ENCODE measurements at places on chromosomes 7 and 10.

GRCh38 chr7:4074407-4074806, 607.7 kb upstream of the FOXK1 start:
- no peak for DNase-seq

GRCh38 chr7:3282457-3282856, 18.6 kb upstream of the SDK1 start:
- no peak for DNase-seq

GRCh38 chr7:120402801-120403200, 129.8 kb downstream of the KCND2 start:
- DNase-seq = no peak

DNA sequence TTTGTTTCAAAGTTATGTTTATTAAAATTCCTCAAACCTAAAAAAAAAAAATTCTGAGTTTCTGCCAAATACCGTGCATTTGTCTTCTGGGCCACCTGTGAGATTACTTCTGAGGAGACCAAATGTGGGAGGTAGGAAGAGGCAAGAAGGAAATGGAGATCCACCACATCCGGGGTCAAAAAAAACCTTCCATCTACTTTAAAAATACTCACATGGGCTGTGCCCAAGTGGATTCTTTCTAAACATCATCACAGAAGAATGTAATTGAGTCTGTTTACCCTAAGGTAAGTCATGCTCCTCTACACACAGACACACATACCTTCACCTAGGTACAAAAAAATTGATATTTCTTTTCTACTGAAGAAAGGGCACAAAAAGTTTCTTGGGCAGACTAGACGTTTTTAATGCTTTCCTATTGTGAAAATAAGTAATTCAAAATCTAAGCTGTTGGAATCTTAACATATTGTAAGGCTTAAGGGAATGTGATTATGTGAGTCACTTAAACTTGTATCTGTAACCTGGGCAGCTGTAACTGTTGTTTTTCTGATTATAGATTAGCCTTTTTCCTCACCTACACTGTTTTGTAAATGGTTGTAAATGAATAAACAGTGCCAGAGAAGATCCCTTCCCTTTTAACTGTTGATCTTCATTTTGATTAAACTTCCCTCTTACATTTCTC, 19.1 kb upstream of the SPOCK2 start:
- no peak for DNase-seq

GRCh38 chr7:39493934-39494333, 72.3 kb upstream of the YAE1 start:
- DNase-seq = no peak

- no peak for DNase-seq
These were observed 87.4 kb downstream of the FOXL3 start for GRCh38 chr7:377080-378040.

DNA sequence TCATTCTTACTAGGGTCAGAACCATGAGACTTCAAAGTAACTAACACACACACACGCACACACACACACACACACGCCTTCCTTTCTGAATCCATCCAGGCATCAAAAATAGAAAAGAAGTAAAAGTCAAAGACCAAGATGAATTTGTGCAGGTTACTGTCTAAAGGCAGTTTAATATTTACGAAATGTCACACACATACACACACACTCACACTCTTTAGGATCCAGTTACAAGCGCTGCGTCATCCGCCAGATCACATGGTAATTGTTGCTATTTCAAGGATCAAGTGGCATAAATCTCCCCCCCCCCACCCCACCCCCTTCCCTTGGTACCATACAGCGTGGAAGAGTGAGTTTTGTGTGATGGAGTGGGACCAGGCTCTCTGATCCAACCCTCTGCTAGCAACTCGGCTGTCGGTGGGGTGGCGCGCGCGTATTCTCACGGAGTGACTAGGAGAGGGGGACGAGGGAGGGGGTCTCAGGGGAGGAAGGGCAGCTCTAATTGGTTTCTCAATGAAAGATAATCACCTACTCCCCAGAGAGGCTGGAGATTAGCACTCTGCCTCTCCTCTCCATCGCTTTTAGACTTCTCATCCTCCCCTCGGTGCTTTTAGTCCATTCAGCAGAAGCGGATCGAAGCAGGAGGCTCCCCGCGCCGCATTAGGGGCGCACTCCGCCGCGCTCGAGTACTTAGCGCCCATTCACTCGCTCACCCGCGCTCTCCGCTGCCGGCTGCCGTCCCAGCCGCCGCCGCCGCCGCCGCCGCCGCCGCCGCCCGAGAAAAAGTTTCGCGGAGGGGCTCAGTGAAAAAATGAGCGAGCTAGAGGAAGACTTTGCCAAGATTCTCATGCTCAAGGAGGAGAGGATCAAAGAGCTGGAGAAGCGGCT, 83.5 kb upstream of the PRKG1 start:
- no peak for DNase-seq

GRCh38 chr7:108327353-108327752, 128.9 kb downstream of the NRCAM start:
- DNase-seq = no peak

DNA sequence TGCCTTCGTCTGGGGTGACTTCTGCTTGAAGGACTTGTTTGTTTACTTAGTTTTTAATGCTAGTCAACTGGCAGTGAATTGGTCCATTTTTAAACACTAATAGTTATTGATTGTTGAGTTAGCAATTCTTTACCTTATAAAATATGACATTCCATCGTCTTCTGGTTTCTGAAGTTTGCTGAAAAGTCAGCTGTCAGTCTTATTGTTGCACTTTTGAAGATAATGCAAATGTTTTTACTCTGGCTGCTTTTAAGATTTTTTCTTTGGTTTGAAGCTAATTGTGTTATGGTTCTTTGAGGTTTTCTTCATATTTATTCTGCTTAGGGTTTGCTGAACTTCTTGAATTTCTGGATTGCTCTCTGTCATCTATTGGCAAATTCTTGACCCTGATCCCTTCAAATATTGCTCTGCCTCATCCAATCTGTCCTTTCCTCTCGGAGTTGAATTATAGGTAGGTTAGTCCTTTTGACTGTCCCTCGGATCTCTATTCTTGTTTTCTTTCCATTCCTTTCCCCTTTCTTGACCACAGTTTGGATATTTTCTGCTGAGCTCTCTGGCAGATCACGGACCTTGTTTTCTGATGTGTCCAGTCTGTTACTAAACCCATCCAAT, 24.2 kb downstream of the MGMT start:
- DNase-seq = no peak

Measured in hypothalamus (tissue), 51 donors.